ENCODE measurements at places on chromosomes 12 and 14.

- no peak for DNase-seq
Observed at GRCh38 chr14:21525571-21525961, 580 bp downstream of the SALL2 start.

GRCh38 chr14:99531251-99532096 lies 50.3 kb downstream of the CCNK start:
- DNase-seq, result no peak

DNA sequence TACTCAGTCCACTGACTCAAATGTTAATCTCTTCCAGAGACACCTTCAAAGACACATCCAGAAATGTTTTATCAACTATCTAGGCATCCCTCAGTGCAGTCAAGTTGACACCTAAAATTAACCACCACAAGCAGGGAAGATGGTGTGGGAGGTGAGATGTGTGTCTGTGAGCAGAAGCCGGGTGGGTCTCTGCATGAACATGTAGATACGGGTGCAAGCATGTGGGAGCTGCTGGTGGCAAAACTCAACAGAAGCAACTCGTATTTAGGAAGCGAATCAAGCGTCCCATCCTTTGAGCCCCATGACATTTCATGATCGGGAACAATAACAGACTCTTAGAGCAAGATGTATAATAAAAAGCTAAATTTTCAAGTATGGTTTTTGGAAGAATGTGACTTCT lies 110.0 kb upstream of the C14orf180 start:
- no peak for DNase-seq

- no peak for DNase-seq
Observed at GRCh38 chr14:55505846-55506245, 65.4 kb upstream of the TBPL2 start.

DNA sequence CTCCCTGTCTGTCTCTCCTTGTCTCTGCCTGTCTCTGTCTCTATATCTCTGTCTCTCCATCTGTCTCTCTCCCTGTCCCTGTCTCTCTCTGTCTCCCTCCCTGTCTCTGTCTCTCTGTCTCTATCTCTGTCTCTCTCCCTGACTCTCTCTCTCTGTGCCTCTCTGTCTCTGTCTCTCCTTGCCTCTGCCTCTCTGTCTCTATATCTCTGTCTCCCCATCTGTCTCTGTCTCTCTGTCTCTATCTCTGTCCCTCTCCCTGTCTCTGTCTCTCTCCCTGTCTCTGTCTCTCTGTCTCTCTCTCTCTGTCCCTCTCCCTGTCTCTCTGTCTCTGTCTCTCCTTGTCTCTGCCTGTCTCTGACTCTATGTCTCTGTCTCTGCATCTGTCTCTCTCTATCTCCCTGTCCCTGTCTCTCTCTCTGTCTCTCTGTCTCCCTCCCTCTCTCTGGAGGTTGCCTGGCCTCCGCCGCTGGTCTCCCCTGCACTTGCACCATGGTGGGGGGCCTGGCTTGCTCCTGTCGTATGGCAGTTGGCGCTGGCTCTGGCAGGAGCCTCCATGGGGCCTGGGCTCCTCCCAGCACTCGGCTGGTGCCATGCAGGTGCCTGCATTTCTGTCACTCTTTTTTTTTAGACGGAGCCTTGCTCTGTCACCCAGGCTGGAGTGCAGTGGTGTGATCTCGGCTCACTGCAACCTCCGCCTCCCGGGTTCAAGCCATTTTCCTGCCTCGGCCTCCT lies 28.3 kb downstream of the MMP17 start:
- no peak for DNase-seq

GRCh38 chr14:73489481-73490175 lies 1.1 kb upstream of the RIOX1 start:
- no peak for DNase-seq

DNA sequence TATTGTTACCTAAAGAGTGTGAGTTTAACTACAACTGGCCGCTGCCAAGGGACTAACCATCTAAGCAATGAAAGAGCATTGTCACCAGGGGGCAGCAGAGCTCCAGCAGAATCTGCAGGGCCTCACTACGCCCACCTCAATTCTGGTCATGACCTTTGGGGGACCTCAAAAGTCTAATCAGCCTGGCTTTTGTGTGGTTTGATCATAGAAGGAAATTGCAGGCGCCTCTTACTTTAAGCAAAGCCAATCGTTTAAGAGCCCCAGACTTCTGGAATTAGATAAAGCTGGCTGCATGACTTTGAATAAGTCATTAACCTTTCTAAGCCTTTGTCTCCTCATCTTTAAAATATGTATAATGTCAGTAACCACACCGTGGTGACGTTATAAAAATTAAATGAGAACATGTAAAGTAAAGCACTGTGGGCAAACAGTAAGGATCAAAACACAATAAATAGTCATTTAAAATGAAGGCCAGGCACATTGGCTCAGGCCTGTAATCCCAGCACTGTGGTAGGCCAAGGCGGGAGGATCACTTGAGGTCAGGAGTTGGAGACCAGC lies 58.6 kb downstream of the TBX3 start:
- DNase-seq, result peak; percentile 77

DNA sequence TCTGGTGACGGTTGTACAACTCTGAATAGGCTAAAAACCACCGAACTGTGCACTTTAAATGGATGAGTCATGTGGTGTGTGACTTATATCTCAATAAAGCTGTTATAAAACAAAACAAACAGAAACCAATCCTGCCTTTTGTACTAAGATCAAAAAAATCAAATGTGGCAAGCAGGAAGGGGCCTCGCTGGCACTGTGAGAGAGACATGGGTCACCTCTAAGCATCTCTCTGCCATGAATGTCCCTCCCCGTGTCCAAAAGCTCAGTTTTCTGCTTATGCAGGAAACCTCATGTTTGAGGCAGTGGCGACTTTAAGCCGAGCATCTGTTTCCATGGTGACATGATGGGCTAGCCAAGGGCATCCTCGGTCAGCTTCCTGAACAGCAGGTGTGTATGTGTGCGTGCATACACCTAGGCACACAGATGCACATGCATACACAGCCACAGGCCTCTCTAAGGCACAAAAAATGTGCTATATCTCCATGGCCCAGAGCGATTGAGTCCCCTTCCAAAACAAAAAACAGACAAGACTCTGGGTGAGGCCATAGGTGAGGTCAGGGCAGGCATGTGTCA lies 44.4 kb downstream of the ARL6IP4 start:
- no peak for DNase-seq

- DNase-seq, result no peak
Observed at GRCh38 chr14:105184461-105184860, 3.3 kb upstream of the NUDT14 start.

GRCh38 chr12:77314378-77315052 lies 249.1 kb upstream of the E2F7 start:
- no peak for DNase-seq

DNA sequence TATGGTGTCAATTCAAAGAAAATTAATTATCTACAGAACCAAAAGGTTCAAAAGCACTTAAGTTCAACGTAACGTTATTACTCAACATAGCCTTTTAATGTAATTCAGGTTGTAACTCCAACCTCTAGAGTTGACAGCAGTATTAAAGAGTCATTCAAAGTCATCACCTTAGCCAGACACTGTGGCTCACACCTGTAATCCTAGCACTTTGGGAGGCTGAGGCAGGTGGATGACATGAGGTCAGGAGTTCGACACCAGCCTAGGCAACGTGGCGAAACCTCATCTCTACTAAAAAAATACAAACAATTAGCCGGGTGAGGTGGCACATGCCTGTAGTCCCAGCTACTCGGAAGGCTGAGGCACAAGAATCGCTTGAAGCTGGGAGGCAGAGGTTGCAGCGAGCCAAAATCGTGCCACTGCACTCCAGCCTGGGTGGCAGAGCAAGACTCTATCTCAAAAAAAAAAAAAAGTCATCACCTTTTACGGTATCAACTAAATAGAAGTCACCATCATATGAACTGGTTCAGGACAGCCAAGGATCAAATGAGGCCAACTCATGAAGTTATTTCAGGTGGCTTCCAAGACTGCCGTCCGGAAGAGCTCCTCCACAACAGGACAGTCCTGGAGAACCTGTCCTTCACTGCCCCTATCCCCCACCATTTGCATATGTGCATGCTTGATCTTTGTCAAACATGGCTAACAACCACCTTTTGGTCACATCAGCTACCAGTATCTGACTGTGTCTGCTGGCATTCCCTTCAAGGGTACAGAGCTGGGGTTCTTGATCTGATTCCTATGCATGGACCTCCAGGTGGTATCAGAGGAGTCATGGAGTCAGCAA lies 4.2 kb downstream of the PPTC7 start:
- DNase-seq, result no peak

DNA sequence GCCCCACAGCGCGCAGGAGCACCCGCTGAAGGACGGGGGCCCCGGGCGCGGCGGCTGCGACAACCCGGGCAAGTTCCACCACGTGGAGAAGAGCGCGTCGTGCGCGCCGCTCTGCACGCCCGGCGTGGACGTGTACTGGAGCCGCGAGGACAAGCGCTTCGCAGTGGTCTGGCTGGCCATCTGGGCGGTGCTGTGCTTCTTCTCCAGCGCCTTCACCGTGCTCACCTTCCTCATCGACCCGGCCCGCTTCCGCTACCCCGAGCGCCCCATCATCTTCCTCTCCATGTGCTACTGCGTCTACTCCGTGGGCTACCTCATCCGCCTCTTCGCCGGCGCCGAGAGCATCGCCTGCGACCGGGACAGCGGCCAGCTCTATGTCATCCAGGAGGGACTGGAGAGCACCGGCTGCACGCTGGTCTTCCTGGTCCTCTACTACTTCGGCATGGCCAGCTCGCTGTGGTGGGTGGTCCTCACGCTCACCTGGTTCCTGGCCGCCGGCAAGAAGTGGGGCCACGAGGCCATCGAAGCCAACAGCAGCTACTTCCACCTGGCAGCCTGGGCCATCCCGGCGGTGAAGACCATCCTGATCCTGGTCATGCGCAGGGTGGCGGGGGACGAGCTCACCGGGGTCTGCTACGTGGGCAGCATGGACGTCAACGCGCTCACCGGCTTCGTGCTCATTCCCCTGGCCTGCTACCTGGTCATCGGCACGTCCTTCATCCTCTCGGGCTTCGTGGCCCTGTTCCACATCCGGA lies 1.4 kb downstream of the FZD10 start:
- DNase-seq, result no peak

GRCh38 chr14:70069186-70069585 lies 119.6 kb downstream of the SLC8A3 start:
- DNase-seq, result no peak

- peak; percentile 32 for DNase-seq
Observed at GRCh38 chr14:96363751-96364336, 518 bp downstream of the GSKIP start.

DNA sequence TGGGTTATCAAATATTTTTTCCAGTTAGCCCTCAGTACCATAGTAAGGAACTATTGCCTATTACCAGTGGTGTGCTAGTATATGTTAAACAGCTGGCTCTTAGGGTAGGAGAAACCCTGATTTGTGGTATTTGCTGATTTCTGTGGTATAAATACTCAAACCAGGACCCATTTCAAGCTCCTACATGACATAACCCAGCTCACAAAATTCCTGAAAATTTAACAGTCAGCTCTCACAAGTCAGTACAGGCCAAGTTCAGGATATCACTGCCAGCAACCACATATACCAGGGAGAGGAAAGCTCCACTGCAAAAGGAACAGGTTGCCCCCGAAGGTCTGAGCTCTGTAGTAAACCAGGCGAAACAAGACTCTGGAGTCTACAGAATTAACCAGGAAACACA lies 315.3 kb downstream of the NOVA1 start:
- no peak for DNase-seq

DNA sequence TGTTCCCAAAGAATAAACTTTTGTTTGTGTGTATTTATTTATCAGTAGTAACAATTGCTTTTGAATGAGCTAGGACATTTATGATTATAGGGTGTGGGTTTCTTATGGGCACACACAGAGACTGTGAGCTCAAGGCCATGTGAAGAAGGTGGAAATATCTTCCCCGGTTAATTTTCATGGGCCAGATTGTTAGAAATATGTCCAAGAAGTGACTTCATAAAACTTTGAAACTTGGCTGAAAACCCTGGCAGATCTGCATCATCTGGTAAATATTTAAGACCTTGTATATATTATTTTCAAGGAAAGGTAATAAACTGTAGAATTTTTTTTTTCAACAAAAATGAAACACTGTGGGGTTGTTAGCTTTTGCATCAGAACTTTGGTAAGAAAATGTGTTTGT lies 53.5 kb upstream of the RNU6-8 start:
- DNase-seq, result no peak

DNA sequence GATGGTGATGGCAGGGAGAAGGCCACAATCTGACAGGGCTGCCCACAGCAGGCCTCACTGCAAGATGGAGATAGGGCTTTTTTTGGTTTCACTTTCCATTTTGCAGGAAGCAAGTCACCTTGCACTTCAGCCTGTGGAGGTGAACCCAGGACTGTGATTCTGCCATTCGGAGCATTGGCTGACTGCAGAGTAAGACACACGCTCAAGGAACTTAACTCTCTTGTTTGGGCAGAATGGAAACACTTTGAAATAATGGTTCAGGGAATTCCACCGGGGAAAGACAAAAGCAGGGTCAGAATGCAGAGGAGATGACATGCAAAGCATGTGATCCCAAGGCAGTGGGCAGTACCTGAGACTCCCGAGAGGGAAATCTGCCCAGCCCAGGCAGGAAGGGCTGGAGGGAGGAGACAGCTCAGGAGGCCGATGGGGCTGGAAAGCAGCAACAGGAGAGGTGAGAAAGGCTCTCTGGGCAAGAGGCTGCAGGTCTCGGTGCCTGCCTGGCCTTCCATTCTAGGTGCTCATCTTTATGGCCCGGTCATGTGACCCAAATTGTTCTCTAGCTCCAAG lies 58.7 kb upstream of the PRMT8 start:
- DNase-seq, result no peak

GRCh38 chr12:104951759-104952509 lies 6.2 kb downstream of the SLC41A2 start:
- no peak for DNase-seq

DNA sequence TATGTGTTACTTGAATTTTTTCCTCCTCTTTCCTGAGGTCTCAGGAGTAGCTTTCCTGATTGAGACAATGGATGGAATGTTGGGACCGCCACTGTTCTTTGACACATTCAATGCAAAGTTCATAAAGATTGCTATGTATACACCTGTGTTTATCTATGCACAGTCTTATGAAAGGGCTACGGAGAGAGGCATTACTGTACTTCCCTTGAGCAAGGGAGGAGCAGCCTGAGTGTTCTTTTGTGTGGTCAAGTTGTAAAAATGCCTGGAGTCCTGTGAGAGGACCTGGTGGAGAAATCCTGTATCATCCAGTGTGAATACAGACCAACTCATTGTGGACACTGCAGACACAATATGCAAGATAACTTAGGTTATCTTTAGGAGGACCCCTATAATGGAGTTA lies 1.2 kb downstream of the SRGAP1 start:
- no peak for DNase-seq

DNA sequence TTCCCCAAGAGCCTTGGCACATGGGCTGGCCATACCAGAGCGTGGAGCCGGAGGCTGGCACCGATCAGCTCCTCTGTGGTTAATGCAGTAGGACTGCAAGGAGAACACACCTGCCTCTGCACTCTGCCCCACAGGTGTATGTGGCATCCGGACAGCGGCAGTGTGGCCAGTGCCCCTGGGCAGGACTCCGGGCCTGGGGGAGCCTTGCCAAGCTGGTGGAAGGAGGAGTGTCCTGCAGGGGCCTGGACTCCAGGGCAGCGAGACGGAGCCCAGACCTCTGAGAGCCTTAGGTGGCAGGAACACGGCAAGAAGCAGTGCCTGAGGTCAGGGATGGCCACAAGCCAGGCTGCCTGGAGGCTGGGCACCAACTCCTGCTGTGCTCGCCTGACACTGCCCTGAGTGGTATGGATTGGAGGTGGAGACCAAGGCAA lies 5.3 kb upstream of the BEGAIN start:
- no peak for DNase-seq

GRCh38 chr14:87940894-87941293 lies 52.1 kb downstream of the GALC start:
- no peak for DNase-seq

GRCh38 chr14:23055621-23056144 lies 1.6 kb downstream of the CDH24 start:
- no peak for DNase-seq

- no peak for DNase-seq
Observed at GRCh38 chr12:18581232-18581962, 156.4 kb downstream of the PLCZ1 start.
